Cardiac septum (tissue), 1 donor: ENCODE measurements at places on chromosomes 13 and 19. TPM values are rescaled to one million over a fixed set of nuclear protein-coding genes. Genes with fewer than 3 reads are reported as not detected.

Gene ALOX5AP
- 5.4 TPM for total RNA-seq

Gene ADAMTSL5
- total RNA-seq = 69.7 TPM

Gene CCDC70
- total RNA-seq = not detected

GRCh38 chr19:34306213-34306661 lies 51.9 kb downstream of the GARRE1 start:
- no peak for DNase-seq

DNA sequence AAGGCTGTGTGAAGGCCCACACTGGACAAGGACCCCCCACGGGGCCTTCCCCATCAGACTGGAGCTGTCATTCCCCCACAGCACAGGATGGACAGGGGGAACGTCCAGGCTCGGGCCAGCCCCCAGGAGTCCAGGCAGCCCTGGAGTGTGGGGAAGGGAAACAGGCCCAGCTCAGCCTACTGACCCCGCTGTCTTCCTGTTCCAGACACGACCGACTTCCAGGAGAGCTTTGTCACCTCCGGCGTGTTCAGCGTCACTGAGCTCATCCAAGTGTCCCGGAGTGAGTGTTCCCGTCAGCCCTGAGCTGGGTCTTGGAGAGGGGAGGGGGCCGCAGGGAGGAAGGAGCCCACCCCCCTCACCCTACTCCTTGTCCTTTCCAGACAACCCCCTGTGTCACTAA lies 47.0 kb downstream of the SMIM24 start:
- no peak for DNase-seq

DNA sequence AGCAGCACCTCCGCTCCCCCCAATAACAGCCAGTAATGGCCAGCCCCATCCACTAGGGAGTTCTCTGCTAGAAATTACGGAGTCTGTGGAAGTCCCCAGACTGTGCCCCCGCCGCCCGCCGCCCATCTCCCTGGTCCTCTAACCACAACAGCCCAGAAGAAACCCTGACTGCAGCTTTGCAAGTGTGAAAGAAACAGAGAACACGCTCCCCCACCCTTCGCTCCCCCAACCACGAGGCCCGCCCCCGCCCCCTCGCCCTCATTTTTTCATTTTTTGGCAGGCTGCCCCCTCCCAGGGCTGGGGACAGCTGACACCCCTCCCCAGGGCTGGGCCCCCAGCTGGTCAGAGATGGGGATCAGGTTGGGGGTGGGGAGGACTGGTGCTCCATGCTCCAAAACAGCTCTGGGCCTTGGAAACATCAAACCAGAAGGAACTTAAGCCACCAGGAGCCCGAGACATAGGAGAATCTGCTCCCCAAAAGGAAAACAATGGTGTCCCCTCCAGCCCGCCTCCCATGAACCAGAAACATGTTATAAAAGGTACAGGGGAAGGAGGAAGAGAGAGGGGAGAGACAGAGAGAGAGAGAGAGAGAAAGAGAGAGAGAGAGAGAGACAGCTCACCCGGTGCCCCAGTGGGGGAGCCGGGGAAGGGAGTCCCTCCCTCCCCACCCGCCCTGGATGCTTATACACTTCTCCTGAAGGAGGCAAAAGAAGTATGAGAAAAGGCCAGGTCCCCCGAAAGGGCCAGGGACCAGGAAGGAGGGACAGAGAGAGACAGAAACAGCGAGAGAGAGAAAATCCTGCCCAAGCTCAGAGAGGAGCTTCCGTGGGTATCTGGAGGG lies 29.8 kb upstream of the ASF1B start:
- no peak for DNase-seq

- no peak for DNase-seq
These were observed 2.2 kb downstream of the BST2 start for GRCh38 chr19:17402982-17403855.

DNA sequence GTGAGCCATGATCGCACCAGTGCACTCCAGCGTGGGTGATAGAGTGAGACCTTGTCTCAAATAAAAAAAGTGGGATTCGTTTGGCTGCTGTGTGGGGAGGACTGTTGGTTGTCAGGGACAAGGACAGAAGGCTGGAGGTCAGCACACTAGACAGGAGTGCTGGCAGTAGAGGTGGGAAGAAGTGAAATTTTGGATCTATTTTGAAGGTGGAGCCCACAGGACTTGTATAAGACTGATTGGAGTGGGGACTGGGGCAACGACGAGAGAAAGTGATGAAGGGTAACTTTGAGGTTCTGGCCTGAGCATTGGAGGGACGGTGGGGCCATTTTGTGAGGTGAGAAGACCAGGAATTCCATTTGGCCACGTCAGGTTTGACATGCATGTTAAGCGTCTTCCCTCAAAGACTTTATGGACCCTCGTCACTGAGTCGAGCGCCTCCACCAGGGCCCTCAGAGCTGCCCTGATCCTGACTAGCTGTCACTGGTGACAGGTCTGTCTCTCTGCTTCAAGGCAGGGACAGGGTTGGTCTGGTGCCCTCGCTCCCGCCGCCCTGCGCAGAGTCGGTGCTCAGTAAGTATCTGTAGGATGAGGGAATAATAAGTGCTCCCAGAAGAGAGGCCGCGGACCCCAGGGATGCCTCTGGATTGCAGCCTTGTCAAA lies 673 bp downstream of the CTU1 start:
- no peak for DNase-seq
